Thyroid gland (tissue), 4 donors: ENCODE measurements at places on chromosomes 7 and 10.
A peak's percentile ranks its signal among the peaks of the same experiment; 100 is the strongest.

GRCh38 chr7:116171094-116171493 is 39.2 kb upstream of the TES start:
- no peaks in the 10 kb centered on the region for H3K36me3 ChIP-seq
- no peaks in the 10 kb centered on the region for H3K27me3 ChIP-seq
- no peak overlapping the region for H3K27ac ChIP-seq
- no peak for DNase-seq
- no peak overlapping the region for H3K4me3 ChIP-seq
- H3K4me1 ChIP-seq = no peaks in the 10 kb centered on the region

- no peak overlapping the region for H3K27ac ChIP-seq
- no peak for DNase-seq
- H3K4me1 ChIP-seq = no peaks in the 10 kb centered on the region
- no peak overlapping the region for H3K4me3 ChIP-seq
These were observed 54.5 kb downstream of the TSPAN15 start for GRCh38 chr10:69505636-69506318.

- H3K4me1 ChIP-seq = no peaks in the 10 kb centered on the region
- no peak overlapping the region for H3K27ac ChIP-seq
- no peaks in the 10 kb centered on the region for H3K36me3 ChIP-seq
- no peak overlapping the region for H3K4me3 ChIP-seq
These were observed 363.9 kb downstream of the MALRD1 start for GRCh38 chr10:19412531-19412930.

GRCh38 chr7:106813705-106814305 is 51.3 kb upstream of the PIK3CG start:
- no peaks in the 10 kb centered on the region for H3K36me3 ChIP-seq
- no peak for DNase-seq
- no peaks in the 10 kb centered on the region for H3K27me3 ChIP-seq
- H3K4me3 ChIP-seq = no peak overlapping the region
- no peak overlapping the region for H3K27ac ChIP-seq

DNA sequence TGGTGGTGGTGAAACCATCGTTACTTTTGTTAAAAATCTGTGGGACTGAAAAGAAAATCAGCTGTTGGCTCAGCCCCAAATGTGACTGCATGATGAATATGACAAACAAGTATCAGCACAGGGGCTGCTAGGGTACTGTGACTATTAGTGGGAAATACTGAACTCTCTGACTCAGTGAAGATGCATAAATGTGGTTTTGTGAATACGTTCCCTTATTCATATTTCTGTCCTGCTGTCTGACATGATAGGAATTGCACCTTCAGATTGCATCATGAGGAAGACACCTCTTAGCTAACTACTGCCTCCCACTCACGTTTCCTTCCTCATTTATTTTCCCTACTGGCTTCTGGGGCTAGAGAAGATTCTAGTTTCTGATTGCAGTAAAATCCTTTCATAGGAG is 1.4 kb downstream of the CLEC5A start:
- DNase-seq = no peak
- no peak overlapping the region for H3K4me3 ChIP-seq
- H3K27ac ChIP-seq = no peak overlapping the region
- no peaks in the 10 kb centered on the region for H3K27me3 ChIP-seq

GRCh38 chr7:38215115-38215514 is 37.1 kb downstream of the STARD3NL start:
- no peak for DNase-seq
- H3K36me3 ChIP-seq = peaks cover 24% of the 10 kb centered on the region
- H3K27me3 ChIP-seq = no peaks in the 10 kb centered on the region
- H3K27ac ChIP-seq = no peak overlapping the region

- H3K27ac ChIP-seq = no peak overlapping the region
- no peaks in the 10 kb centered on the region for H3K36me3 ChIP-seq
These were observed 169.5 kb upstream of the PFKP start for GRCh38 chr10:2897619-2898508.

DNA sequence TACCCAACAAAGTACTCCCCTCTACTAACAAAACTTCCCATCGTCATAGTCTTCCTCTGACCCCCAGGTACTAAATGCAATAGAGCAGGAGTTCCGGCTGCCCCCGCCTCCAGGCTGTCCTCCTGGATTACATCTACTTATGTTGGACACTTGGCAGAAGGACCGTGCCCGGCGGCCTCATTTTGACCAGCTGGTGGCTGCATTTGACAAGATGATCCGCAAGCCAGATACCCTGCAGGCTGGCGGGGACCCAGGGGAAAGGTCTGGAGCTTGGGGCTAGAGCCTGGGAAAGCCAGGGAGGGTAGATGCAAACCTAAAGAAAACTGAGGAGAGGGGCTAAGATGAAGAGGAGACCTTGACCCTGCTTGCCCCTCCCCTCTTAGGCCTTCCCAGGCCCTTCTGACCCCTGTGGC is 15.3 kb downstream of the EPHB6 start:
- DNase-seq = no peak
- H3K36me3 ChIP-seq = no peaks in the 10 kb centered on the region
- H3K4me3 ChIP-seq = no peak overlapping the region
- H3K27ac ChIP-seq = no peak overlapping the region
- H3K27me3 ChIP-seq = no peaks in the 10 kb centered on the region

GRCh38 chr10:554182-554848 is 135.2 kb downstream of the DIP2C start:
- no peak overlapping the region for H3K27ac ChIP-seq
- no peaks in the 10 kb centered on the region for H3K4me1 ChIP-seq
- no peak for DNase-seq
- H3K4me3 ChIP-seq = no peak overlapping the region
- H3K27me3 ChIP-seq = no peaks in the 10 kb centered on the region
- H3K36me3 ChIP-seq = no peaks in the 10 kb centered on the region

DNA sequence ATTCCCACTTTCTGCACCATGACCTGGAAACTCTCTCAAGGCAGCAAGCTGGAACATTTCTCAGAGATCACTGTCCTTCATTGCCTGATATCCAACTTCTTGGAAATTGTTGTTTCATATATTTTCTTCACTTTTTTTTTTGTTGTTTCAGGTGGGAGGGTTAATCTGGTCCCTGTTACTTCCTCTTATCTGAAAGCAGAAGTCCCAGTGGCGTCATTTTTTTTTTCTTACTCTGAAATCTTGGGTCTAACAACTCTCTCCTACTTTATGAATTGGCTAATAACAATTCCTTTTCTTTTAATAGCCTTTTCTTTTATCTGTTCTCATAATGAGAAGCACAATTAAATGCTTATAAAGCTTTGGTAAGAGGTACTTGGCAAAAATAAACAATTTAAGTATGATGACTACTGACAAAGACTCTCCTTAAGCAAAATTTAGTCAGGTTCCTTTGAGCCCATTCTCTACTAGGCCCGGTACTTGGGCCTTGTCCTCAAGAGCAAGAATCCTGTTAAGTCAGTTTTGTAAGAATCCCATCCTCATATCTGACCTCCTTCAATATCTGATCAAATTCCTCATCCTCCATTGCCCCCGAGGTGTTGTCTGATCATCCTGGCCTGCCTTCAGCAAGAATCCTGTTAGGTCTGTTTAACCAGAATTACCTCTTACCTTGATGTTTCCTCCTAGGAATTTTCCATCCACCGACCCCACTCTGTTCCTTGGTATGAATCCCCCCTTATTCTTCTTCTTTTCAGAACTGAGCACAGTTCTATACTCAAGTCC is 11.5 kb upstream of the CC2D2B start:
- no peak overlapping the region for H3K27ac ChIP-seq
- peaks cover 4% of the 10 kb centered on the region for H3K36me3 ChIP-seq
- H3K4me3 ChIP-seq = no peak overlapping the region
- H3K27me3 ChIP-seq = no peaks in the 10 kb centered on the region
- H3K4me1 ChIP-seq = no peaks in the 10 kb centered on the region

GRCh38 chr10:102669206-102670064 is 25.2 kb downstream of the TRIM8 start:
- DNase-seq = peak; percentile 88
- no peak overlapping the region for H3K4me3 ChIP-seq
- no peaks in the 10 kb centered on the region for H3K27me3 ChIP-seq
- H3K4me1 ChIP-seq = peaks cover 54% of the 10 kb centered on the region
- H3K36me3 ChIP-seq = no peaks in the 10 kb centered on the region
- H3K27ac ChIP-seq = peak overlapping the region; percentile 99

DNA sequence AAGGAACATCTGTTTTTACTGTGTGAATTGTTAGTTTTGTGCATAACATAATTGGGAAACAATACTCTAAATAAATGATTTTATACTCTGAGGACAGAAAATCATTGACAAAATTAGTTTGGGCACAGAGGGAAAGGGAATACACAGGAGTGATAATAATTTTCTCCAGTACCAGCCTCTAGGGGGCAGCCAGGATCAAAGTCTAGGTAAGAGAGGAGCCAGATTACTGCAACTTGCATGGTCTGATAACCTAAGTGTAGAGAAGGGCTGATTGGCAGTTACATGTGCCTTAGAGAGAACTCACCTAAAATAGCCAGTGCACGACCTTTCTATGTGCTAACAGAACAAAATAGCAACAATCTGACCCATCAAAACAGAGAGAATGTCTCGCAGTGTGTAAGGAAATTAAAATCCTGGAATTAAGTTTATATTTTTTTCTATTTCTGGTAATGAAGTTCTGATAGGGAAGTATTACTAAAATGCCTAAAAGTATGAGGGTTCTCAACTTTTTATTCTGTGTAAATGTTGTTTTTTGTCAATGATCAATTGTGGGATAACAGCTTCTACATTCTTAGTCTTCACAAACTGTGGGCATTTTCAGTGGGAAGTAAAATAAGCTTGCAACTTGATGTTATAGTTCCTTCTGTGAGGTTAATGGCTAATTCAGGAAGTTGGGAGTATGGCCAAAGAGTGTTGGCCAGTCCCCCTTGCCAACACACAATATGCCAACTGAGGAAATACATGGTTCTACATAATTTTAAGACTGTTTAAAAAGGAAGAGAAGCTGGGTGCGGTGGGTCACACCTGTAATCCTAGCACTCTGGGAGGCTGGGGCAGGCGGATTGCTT is 66.4 kb downstream of the EXOC6 start:
- H3K27me3 ChIP-seq = no peaks in the 10 kb centered on the region
- no peak overlapping the region for H3K4me3 ChIP-seq
- no peaks in the 10 kb centered on the region for H3K4me1 ChIP-seq
- H3K27ac ChIP-seq = no peak overlapping the region
- DNase-seq = peak; percentile 65
- H3K36me3 ChIP-seq = no peaks in the 10 kb centered on the region

- no peaks in the 10 kb centered on the region for H3K27me3 ChIP-seq
- H3K36me3 ChIP-seq = no peaks in the 10 kb centered on the region
- no peak for DNase-seq
These were observed 355.6 kb upstream of the NUPR2 start for GRCh38 chr7:56471811-56472210.

- no peaks in the 10 kb centered on the region for H3K27me3 ChIP-seq
- H3K27ac ChIP-seq = no peak overlapping the region
- no peak for DNase-seq
These were observed 2.4 kb upstream of the ZNF33B start for GRCh38 chr10:42640610-42641229.

- no peak for DNase-seq
- no peaks in the 10 kb centered on the region for H3K4me1 ChIP-seq
- no peaks in the 10 kb centered on the region for H3K36me3 ChIP-seq
- H3K27ac ChIP-seq = no peak overlapping the region
- H3K4me3 ChIP-seq = no peak overlapping the region
- no peaks in the 10 kb centered on the region for H3K27me3 ChIP-seq
These were observed 106.4 kb upstream of the CDCA7L start for GRCh38 chr7:22051886-22052673.

DNA sequence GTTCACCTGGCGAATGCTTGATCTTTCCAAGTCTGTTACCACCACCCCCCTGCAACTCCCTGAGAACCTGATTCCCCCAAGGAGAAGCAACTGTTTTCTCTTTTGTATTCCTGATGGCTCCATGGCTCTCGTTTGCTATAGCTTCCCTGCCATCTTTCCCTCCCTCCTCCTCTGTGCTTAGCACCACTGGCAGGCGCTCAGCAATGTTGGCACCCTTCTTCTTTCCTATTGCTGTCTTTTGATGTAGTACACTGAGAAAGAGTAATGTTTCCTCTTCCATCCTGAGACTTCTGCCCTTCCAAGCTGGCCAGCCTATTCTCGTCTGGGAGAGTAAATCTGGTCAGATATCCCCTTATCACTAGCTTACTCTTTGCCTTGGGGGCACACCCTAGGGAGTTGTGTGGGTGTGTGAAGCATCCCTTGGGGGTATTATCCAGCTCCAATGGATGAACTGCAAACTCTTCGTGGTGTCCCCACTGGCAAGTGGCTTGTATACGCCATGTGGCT is 74.0 kb downstream of the BMPER start:
- H3K4me3 ChIP-seq = no peak overlapping the region
- H3K27ac ChIP-seq = no peak overlapping the region
- no peaks in the 10 kb centered on the region for H3K4me1 ChIP-seq
- H3K36me3 ChIP-seq = no peaks in the 10 kb centered on the region
- no peaks in the 10 kb centered on the region for H3K27me3 ChIP-seq

DNA sequence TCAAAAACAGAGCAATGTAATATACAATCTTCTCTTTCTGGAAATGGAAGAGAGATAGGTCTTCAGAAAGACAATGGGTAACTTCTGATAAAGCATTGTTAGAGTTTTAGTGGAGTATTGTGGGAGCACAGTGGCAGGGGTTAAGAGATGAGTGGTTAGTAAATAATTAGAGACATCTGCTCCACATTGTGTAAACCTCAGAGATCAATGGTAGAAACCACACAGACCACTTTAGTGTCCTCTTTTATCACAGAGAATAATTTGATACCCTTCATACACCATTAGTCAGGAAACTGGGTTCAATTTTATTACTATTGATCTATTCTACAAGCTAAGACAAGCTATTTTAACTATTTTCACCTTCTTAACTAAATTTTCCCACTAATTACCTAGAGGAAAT is 35.9 kb upstream of the MAGI2 start:
- DNase-seq = no peak
- no peak overlapping the region for H3K4me3 ChIP-seq
- no peaks in the 10 kb centered on the region for H3K4me1 ChIP-seq
- no peak overlapping the region for H3K27ac ChIP-seq
- H3K36me3 ChIP-seq = no peaks in the 10 kb centered on the region

- no peaks in the 10 kb centered on the region for H3K27me3 ChIP-seq
- H3K4me3 ChIP-seq = no peak overlapping the region
- H3K36me3 ChIP-seq = no peaks in the 10 kb centered on the region
- DNase-seq = no peak
These were observed 720.8 kb downstream of the AUTS2 start for GRCh38 chr7:70319057-70319456.

DNA sequence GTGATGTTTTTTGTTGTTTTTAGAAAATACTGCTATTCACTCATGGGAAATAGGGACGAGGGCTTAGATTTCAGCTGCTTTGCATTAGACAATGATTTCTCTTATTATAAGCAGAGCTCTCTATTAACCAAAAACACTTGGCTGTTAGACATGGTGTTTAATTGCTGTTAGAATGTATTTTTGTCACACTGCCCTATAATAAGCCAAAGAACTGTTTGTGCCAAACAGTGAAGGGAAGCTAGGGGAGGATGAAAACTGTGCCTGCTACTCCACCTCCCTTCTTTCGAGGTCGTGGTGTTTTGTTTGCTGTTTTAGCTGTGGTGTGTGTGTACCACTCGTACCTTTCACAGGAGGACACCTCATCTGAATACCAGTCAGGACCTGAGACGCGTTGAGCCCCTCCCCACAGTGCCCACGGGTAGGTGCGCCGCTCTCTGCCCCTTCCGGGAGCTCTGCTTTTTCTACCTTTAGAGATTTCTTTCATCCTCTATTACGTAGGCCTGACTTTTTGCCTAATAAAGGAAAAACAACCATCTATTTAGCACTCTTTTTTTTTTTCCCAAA is 57.9 kb downstream of the CUX1 start:
- H3K36me3 ChIP-seq = no peaks in the 10 kb centered on the region
- DNase-seq = peak; percentile 60
- H3K27ac ChIP-seq = peak overlapping the region; percentile 50
- H3K27me3 ChIP-seq = no peaks in the 10 kb centered on the region

GRCh38 chr10:29703271-29703670 is 68.5 kb upstream of the SVIL start:
- H3K27ac ChIP-seq = peak overlapping the region; percentile 40
- peaks cover 28% of the 10 kb centered on the region for H3K4me1 ChIP-seq
- peak; percentile 67 for DNase-seq
- no peaks in the 10 kb centered on the region for H3K36me3 ChIP-seq
- no peak overlapping the region for H3K4me3 ChIP-seq
